Tibial nerve (tissue), 4 donors: ENCODE measurements at places on chromosomes 5 and 9.
A peak's percentile ranks its signal among the peaks of the same experiment; 100 is the strongest.

- no peak for DNase-seq
These were observed 133.9 kb downstream of the FSTL4 start for GRCh38 chr5:133478199-133478985.

DNA sequence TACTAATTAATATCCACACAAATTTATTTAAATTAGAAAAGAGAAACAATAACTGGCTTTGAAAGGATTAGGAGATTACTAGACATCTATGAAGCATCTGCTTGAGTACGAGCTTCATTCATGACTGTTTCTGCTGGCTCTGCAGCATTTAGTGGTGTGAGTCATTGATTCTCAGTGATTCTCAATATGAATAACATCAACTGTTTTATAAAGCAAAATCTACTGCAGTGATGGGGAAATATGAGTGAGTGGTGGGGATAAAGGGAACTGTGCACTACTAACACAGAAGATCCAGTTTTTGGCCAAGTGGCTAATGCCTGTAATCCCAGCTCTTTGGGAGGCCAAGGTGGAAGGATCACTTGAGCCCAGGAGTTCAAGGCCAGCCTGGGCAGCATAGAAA, 8.4 kb downstream of the FNBP1 start:
- DNase-seq = no peak

GRCh38 chr9:92960561-92961290, 13.4 kb downstream of the FGD3 start:
- no peak for DNase-seq

DNA sequence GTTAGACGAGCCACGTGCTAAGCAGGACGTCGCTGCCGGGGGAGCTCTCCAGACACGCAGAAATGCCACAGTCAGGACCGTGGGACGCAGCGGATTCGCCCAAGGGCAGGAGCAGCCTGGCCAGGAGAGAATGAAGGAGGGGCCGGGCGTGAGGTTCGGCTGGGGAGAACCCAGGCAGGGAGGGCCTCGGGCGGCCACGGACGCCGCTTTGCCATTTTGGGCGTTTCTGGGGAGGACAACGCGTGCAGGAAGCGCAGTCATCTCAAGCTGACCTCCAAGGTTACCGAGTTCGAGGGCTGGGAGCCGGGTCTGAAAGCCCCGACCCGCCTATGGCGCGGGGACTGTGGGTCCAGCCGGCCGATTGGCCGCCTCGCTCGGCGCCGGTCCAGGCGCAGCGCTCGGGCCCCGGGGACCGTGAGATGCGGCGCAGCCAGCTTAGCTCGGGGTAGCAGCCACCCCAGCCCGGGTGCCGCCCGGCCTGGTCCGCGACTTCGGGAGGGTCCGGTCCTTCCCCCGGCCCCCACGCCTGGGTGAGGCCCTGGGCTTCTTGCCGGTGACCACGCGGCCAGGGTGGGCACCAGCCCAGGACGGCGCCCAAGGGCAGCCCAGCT, 760 bp upstream of the MAN1B1 start:
- DNase-seq = no peak

DNA sequence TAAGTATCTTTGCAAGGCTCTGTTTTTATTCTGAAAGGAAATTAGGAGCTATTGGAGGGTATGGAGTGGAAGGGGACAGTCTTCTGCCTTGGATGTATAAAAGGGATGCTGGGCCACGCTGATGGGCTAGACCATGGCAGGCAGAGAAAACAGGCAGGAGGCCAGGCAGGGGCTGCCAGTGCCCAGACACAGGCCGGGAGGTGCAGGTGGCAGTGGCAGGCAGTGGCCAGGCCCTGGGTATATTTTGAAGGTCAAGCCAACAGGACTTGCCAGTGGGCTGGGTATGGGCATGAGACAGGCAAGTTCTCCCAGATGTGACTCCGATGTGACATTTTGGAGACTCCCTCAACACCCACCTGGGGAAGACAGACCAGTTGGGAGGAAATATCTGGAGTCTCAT, 131.9 kb downstream of the KCNIP1 start:
- DNase-seq = no peak

- no peak for DNase-seq
These were observed 21.7 kb upstream of the CCNH start for GRCh38 chr5:87434461-87434860.

GRCh38 chr5:10556289-10556807, 7.5 kb upstream of the ANKRD33B start:
- no peak for DNase-seq

- DNase-seq = no peak
These were observed 143.0 kb upstream of the ZNF608 start for GRCh38 chr5:124889486-124889825.

DNA sequence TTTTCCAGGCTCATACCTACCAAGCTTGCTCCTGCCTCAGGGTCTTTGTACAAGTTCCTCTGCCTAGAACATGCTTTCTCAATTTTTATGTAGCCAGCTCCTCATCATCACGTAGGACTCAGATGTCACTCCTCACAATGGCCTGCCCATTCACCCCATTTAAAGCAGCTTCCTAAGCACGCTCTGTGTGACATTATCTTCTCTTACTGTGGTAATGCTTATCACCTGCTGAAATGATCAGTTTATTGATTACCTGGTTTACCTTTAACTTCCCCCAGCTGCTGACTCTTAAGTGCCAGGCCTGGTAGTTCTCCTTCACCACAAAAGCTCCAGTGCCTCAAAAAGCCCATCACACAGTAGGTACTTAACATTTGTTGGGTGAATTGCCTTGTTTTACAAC, 13.6 kb downstream of the FUBP3 start:
- no peak for DNase-seq

GRCh38 chr9:114430457-114430856, 42.7 kb upstream of the AKNA start:
- no peak for DNase-seq

DNA sequence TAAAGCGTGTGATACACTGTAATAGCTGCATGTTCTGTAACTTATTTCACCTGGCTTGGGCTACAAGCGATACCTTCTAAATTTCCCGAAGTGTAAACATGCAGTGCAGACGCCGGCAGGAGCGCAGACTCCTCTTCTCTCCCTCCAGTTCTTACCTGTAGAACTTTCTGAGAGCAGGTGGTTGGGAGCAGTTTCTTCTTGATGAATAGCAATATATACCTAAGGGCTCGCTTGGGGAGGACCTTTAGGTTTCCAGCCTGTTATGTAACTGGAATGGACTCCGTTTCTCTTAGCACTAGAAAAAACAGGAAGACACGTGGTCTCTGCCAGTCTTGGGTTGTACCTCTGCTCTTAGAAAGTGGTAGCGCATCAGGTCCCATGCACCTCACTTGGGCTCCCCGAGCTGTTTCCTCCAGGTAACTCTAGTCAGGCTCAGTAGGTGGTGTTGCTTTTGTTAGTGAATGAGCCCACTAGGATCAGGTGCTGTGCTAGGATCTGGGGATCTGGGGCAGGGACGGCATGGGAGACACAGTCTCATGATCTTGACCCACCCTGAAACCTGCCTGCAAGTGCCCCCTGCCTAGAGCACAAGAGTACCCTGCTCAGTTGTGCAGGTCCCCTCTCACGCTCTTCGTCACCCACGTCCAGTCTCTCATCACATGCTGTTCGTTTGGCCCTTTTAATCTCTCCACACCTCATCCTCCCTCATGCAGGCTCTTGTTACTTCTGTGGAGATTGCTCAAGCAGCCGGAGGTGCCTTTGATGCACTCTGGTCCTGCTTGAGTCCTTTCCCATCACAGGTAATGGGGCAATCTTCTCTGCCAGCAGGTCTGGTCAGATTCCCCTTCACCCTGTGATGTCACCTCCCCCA, 2.8 kb downstream of the TENT4A start:
- no peak for DNase-seq

- DNase-seq = no peak
These were observed 32.3 kb downstream of the MARCHF11 start for GRCh38 chr5:16147179-16147900.

- DNase-seq = no peak
These were observed 464 bp downstream of the CEMIP2 start for GRCh38 chr9:71767776-71768321.

- no peak for DNase-seq
These were observed 58.6 kb downstream of the TMC1 start for GRCh38 chr9:72579880-72580550.

GRCh38 chr9:19162956-19163355, 35.7 kb upstream of the PLIN2 start:
- DNase-seq = no peak

DNA sequence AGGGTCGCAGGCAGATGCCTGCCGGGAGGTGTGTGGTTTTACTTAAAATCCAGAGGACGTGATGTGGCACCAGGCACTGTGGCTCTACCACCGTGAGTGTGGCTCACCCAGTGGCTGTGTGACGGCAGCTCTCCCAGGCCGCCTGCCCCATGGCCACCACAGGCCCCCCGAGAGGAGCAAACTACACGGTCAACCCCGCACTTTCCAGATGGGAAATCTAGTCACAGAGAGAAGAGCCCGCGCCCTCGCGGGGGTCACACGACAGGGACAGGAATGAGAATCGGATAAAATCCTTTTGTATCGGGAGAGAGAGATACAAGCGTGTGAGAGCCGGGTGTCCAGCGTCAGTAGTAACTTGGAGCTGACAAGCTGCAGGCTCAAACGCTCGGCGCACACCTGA, 24.4 kb downstream of the TERT start:
- no peak for DNase-seq

- no peak for DNase-seq
These were observed 268.6 kb downstream of the TRPM3 start for GRCh38 chr9:70852711-70853240.

DNA sequence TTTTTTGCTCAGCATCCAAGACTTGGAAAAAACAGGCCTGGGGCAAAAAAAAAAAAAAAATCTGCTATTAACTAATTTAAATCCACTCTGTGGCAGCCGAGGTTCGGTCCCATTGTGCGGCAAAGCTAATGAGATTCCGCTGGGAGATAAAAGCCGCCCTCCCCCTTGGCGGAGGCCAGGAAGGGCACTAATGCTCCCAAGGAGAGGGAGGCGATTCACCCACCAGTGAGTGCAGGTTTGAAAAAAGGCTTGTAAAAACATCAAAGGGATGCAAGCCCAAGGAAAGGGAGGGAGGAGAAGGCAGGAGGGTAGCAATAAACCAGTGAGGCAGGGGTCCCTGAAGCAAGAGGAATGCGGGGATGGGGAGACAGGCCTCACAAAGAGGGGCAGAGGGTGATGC, 129.5 kb upstream of the RAPGEF1 start:
- no peak for DNase-seq

DNA sequence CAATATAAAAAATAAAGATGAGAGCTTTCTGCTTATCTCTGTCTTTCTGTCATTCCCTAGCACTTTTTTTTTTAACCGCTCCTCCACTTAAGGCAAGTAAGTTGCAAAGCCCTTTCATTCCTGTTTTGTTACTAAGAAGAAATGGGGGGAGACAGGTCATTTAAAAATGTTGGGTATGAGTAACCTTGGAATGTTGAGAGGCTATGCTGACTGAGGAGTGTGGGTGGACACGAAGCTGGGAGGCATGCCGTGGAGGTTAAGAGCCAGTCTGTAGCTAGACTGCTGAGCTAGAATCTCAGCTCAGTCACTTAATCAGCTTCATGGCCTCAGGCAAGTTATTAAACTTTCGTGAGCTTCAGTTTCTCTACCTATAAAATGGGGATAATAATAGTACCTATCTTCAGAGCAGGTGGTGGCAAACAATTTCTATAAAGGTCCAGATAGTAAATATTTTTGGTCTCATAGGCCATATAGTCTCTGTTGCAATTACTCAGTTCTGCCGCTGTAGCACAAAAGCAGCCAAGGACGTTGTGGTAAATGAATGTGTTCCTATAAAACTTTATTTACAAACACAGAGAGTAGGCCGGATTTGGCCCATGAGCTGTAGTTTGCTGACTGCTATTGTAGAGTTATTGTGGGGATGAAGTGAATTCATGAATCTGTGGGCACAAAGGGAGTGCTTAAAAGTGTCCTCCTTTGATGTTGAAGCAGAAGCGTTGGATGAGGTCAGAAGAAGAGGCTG, 220.0 kb downstream of the GABBR2 start:
- DNase-seq = no peak

DNA sequence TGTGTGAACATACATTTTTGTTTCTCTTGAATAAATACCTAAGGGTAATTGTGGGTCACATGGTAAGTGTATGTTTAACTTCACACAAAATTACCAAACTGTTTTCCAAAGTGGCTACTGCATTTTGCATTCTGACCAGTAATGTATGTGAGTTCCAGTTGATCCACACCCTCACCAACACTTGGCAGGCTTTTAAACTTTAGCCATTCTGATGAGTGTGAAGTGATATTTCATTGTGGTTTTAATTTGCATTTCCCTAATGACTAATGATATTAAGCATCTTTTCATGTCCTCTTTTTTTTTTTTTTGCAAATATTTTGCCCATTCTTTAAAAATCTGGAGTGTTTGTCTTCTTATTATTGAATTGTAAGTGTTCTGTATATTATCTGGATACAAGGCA, 53.5 kb upstream of the MAST4 start:
- DNase-seq = no peak

DNA sequence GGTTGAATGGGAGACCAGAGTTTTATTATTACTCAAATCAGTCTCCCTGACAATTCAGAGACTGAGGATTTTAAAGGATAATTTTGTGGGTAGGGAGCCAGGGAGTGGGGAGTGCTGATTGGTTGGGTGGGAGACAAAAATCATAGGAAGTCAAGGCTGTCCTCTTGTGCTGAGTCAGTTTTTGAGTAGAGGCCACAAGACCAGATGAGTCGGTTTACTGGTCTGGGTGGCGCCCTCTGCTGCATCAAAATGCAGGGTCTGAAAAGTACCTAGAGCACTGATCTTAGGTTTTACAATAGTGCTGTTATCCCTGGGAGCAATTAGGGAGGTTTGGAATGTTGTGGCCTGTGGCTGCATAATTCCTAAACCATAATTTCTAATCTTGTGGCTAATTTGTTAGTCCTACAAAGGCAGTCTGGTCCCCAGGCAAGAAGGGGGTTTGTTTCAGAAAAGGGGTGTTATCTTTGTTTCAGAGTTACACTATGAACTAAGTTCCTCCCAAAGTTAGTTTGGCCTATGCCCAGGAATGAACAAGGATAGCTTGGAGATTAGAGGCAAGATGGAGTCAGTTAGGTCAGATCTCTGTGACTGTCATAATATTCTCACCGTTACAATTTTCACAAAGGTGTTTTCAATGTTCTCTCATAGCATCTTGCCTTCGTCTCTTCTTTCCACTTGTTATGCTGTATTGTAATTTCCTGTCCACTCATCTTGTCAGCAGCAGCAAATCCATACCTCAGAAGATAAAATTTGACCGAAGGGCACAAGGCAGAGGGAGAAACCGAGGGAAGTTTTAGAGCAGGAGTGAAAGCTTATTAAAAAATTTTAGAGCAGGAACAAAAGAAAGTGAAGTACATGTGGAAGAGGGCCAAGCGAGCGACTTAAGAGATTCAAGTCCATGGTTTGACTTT, 59.2 kb upstream of the CLINT1 start:
- DNase-seq = peak; percentile 22

- no peak for DNase-seq
These were observed 281.4 kb downstream of the SPOCK1 start for GRCh38 chr5:137217599-137218200.

GRCh38 chr9:89361816-89362646, 43.7 kb downstream of the SECISBP2 start:
- DNase-seq = no peak
